ENCODE measurements at places on chromosomes 12 and 14.
A peak's percentile ranks its signal among the peaks of the same experiment; 100 is the strongest.

DNA sequence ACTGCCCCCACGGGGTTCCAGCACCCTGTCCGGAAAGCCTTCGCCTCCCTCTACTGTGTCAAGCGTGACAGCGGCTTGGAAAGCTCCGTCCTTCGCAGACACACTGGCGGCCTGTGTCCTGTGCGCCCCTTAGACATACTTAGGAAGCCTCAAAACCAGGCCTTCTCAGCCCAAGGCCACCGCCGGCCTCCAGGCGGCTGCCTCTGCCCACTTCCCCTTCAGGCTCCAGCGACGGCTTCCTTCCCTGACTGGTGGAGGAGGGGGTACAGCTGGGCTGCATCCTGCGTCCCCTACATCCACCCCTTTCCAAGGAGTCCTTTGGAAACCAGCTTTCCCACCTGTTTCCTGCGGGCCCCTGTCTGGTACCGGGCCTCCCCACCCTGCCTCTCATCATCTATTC is 2.5 kb upstream of the CACNA2D4 start:
- DNase-seq: peak; percentile 75

DNA sequence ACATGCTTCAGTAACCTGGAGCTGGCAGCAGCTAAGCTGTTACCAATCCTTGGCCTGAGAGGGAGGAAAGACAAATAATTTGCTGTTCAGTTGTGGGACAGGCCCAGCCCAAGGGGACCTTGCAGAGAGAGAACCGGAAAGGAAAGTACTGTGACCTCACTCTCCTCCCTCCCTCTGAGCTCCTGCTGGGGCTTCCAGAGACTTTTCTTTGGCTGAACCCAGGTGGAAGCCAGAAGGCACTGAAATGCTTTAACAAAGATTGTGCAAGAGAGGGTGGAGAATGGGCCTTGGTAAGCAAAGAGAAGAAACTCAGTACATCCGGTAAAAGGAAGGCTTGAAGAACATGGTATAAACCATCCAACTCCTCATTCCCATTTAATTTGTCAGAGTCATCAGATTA is 457.1 kb downstream of the GLT1D1 start:
- DNase-seq: no peak

DNA sequence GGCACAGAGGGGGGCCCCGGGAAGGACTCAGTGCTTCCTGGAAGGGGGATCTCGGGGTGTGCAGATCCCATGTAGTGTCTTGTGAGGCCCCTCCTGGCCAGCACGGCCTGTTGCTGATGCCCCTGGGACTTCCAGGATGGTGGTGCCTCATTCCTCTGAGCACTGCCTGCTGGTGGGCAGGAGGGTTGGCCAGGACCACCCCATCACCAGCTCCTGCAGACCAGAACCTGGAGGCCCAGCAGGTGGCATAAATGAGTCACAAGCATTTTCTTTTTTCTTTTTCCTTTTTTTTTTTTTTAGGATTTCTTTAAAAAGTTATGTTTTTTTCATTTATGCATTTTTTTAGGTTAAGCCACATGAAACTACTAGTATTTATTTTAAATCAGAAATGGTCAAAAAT is 8.0 kb downstream of the MMP17 start:
- DNase-seq: no peak

DNA sequence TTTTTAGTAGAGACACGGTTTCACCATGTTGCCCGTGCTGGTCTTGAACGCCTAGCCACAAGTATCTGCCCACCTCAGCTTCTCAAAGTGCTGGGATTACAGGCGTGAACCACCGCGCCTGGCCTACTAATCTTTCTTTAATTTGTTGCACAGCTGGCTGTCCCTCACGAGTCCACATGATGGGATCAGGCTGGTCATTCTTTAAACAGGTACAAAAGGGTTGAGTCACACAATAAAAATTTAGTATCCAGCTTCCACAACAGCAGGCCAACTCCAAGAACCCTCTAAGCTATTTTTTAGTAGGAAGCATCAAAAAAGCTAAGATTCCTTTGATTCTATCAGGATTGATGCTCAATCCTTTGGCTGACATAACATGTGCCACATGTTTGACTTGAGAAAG is 17.8 kb downstream of the SINHCAF start:
- no peak for DNase-seq

DNA sequence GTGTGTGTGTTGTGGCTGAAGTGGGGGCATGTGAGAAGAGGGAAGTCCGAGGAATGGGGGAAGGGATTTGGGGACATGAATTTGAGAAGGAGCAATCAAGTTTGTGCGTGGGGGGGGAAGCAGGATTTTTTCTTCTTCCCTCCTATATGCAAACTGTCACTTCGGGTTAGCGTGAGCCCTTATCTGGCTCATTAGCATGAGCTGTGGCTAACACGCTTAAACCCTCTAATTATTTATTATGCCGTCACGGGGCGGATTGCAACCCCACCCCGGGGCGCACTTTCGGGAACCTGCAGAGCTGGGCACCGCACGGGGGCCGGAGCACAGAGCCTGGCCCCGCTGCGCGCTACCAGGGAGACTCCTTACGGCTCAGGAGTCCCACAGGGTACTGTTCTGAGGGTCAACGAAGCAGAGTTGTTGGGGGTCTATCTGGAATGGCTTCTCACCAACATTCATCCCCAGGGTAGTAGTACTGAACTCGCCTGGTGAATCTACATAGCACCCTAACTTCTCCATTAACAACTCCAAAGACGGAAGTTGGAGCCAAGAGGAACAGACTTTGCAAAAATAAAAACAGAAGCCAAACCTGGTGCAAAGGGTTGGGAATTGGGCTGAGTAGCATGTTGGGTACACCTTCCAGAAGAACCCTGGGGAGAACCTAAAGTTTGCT is 6.4 kb upstream of the ASCL1 start:
- no peak for DNase-seq

- DNase-seq: no peak
These were observed 884.3 kb downstream of the GALC start for GRCh38 chr14:87108726-87109125.

DNA sequence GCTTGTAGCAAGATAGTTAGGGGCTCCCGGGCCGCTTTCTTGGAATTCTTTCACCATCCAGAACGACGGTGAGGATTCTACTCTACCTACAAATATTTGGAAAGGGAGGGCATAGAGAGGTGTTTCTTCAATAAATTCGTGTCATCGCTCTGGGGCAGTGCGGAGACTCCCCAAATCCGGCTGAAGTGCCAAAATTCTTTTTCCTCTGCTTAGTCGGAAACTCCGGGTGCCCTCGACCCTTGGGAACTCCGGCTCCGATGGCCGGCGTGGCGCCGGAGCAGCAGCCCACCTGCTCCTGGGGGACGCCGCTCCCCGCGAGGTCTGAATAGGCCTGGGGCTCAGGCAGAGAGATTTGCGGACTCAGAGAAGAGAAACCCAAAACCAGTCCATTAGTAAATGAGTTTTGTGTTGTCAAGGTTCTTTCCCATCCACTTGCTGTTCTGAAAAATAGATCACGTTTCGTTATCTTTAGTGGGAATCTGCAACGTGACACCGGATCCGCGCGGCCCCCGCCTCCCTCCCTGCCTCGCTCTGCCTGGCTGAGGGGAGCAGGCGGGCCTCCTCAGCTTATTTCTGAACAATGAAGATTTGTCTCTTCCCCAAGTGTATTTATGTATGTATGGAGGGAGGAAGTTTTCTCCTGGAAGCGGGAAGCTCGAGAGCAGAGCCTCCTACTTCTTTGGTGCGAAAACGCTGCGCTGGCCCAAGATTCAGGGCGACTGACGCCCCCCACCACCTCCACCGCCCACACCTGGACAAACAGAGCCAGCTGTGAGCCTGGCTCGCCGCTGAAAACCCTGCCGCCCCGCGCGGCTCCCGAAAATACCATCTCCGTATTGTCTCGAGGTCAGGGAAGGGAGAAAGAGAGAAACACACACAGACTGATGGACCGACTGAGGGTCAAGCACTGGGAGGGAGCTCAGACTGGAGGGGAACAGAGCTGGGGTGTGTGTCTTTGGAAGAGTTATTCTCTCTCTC is 3.7 kb upstream of the SIX1 start:
- no peak for DNase-seq

- DNase-seq: no peak
These were observed 89.3 kb upstream of the SLC38A4 start for GRCh38 chr12:46915082-46915481.

GRCh38 chr12:75558287-75558686 is 46.9 kb upstream of the KRR1 start:
- DNase-seq: no peak

- DNase-seq: peak; percentile 44
These were observed 177.0 kb upstream of the PRMT8 start for GRCh38 chr12:3313675-3314663.

- DNase-seq: no peak
These were observed 5.5 kb downstream of the TMEM63C start for GRCh38 chr14:77186911-77187648.

GRCh38 chr12:51915951-51916350 is 8.6 kb downstream of the ACVRL1 start:
- no peak for DNase-seq

GRCh38 chr12:90987101-90987500 is 17.7 kb downstream of the EPYC start:
- DNase-seq: no peak

GRCh38 chr12:115398311-115398781 is 714.4 kb upstream of the TBX3 start:
- no peak for DNase-seq

DNA sequence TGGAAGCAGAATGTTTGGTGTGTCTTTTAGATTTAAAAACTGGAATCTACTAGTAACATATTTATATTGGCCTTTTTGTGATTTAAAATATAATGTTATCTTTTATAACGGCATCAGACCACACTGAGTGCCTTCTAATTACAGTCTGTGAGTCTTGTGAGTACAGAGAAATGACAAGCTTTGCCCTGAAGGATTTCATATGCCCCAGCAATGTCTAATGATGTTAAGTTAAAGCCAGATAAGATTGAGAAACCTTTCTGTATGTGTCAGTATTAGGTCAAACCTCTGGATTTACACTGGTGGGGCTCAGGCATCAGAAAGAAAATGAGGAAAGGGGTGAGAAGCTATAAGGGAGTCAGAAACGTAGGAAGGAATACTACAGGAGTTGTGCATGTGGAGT is 25.2 kb downstream of the PLEKHA5 start:
- DNase-seq: no peak

DNA sequence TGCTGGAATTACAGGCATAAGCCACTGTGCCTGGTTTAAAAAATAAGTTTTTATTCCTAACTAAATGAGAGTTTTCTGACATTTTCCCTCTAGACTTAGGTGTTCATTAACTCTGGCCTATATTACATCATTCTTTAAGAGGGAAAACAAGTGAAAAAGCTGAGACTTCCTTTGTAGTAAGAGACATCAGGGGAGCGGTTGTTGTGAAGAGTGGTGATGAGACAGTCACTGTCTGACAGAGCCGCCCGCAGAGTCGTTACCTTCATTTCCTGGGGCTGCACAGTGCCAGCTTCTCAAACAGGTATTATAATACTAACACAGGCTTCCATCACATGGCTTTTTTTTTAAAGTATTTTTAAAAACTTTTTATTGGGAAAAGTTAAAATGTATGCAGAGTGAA is 19.7 kb upstream of the TDRD9 start:
- no peak for DNase-seq

GRCh38 chr12:45762185-45763110 is 32.9 kb downstream of the ARID2 start:
- DNase-seq: peak; percentile 3

GRCh38 chr14:69483765-69484443 is 624 bp upstream of the PLEKHD1 start:
- DNase-seq: no peak

DNA sequence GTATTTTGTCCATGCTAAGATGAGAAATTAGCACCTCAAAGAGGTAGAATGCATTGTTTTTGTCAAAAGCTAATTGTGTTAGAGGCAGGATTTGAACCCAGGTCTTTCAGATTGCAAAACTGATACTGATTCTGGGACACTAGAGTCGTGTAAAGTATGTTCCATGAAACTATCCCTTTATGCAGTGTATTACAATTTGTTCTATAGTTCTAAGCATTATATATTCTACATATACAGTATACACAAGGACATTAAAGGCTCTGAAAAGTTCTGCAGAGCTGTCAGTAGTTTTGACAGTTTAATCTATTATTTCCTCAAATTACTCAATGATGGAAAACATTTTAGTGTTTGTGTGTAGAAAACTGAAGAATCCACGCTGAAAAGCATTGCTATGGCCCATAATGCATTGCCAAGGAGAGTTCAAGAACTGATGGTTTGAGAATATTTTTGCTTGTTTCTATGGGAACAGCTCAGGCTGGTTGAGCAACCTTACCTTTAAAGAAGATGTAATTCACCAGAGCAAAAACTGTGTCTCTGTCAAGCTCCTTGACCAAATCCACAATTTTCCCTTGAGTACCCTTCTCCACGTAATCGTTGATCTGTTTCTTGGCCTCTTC is 6.2 kb downstream of the SERPINA1 start:
- no peak for DNase-seq

- DNase-seq: no peak
These were observed 1.6 kb upstream of the PTPRB start for GRCh38 chr12:70638639-70639360.

DNA sequence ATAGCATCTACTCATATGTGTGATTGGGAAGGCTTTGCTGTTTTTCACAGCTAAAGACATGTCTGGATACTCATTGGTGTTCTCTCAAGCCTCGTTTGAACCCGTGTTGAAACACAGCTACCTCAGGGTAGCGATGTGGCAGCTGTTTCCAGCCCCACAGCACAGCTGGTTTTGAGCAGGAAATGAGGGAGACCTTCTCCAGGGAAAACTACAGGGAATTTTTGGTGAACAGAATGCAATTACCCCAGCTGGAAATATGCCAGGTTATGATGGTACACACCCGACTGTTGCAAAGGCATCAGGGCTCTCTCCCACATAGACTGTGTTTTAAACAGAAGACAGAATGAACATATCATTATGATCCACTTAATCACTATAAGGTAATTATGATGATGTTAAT is 828.9 kb downstream of the VRK1 start:
- no peak for DNase-seq

DNA sequence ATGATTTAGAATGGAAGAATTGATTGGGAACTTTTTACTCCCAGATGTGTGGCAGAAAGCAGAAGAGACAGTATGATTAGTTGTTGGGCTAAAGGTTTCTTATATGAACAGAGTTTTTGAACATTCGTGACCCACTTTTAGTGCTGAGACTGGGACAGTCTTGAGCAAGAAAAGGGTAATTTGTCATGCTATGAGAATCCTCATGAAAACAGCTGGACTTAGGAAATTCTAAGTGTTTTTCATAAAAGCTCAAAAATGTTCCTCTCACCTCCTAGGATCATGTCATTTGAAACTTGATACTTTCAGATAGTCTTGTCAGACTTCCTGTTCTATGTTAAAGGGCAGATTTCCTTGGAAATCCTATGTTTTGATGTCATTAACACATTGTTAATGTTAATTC is 86.1 kb downstream of the MGAT4C start:
- no peak for DNase-seq

DNA sequence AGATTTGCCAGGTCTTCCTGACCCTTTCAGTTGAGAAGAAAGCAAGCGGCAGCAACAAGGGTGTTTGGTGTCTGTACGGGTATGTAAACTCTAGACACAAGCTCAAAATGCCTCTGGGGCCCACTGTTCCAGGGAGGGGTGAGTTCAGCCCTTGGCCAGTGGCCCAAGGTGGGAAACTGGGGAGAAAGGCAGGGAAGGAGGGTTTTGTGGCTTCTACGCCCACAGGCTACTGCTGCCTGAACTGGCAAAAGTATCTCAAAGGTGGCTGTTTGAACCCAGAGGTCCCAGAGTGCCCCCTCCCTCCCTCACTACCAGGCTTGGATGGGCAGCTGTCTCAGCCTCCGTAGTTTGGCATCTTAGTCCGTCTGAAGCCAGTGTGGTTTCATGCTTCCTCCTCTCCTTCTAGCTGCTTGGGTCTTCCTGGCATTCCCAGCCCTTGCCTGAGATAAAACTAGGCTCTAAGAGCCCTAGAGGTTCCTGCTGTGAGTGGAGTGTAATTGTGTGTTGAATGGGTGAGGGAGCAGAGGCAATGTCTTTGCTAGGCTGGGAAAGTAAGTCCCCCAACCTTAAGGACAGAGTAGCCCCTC is 5.5 kb downstream of the HOXC5 start:
- DNase-seq: no peak

Data from inflammatory macrophage (primary cell).